Stimulated activated CD4-positive, alpha-beta T cell treated with anti-CD3 and anti-CD28 coated beads, Interleukin-2, amount 100 ng/mL, for 24 hours (primary cell): ENCODE measurements at places on chromosomes 16 and 17.

- DNase-seq = no peak
Measured at GRCh38 chr17:81682565-81683207, 911 bp downstream of the ARL16 start.

- no peak for DNase-seq
Measured at GRCh38 chr17:68794636-68795434, 160.4 kb downstream of the ABCA8 start.

GRCh38 chr16:58678716-58679115, 5.9 kb downstream of the SLC38A7 start:
- DNase-seq = no peak

DNA sequence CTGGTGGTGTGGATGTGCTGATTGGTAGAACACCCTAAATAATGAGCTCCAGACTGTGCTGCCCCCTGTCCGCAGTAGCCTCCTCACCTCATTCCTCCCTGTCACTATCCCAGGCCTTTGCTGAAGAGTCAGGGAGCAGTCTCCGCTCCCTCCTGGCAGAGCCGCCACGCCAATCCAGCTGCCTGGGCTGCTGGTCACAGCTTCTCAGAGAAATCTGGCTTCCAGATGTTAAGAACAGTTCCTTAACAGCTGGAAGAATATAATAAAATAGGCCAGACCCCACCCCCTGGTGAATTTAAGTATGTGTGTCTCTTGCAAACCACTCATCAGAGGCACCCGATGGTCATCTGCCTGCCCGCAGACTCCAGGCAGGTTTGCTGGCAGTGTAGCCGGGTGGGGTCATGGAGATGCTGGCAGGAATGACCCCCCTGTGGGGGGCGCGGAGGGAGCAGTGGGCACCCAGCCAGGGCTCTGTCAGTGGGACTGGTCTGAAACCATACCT, 161.0 kb downstream of the CCDC182 start:
- no peak for DNase-seq

DNA sequence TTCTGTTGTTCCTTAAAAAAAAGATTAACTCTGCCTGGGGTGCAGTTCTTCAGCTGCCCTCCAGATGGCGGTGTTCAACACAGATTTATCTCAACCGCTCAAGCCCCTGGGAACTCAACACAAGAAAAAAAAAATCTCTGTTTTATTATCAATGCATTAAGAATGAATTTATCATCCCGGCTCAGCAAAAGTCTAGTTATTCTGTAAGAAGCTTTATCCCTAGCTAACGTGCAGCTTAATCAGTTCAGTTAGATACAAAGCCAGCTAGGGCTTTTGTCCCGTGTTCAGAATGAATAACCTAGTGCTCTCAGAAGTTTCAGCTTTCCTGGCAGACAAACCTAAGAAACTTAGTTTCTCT, 475.9 kb upstream of the CCL2 start:
- DNase-seq = peak; percentile 30

DNA sequence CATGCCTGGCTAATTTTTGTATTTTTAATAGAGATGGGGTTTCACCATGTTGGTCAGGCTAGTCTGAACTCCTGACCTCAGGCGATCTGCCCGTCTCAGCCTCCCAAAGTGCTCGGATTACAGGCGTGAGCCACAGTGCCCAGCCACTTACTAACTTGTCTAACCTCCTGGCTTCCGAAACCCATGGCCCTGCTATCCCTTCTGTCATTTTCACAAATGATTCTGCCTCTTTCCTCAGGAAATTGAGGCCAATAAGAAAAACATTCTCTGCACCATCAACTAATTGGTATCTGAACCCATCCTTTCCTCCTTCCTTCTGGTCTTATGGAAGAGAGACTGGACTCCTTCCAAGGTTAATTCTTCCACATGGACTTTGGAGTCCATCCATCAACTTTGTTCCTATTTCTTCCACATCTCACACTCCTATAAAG, 27.9 kb upstream of the TNRC6A start:
- DNase-seq = no peak

- no peak for DNase-seq
Measured at GRCh38 chr17:10415161-10415560, 6.6 kb downstream of the MYH8 start.
